Fibroblast of skin of scalp (primary cell): ENCODE measurements at places on chromosomes 6 and 20.

- no peak for DNase-seq
Measured at GRCh38 chr20:15256676-15257568, 919.5 kb upstream of the FLRT3 start.

- no peak for DNase-seq
Measured at GRCh38 chr6:149988550-149989346, 25.0 kb downstream of the ULBP1 start.

DNA sequence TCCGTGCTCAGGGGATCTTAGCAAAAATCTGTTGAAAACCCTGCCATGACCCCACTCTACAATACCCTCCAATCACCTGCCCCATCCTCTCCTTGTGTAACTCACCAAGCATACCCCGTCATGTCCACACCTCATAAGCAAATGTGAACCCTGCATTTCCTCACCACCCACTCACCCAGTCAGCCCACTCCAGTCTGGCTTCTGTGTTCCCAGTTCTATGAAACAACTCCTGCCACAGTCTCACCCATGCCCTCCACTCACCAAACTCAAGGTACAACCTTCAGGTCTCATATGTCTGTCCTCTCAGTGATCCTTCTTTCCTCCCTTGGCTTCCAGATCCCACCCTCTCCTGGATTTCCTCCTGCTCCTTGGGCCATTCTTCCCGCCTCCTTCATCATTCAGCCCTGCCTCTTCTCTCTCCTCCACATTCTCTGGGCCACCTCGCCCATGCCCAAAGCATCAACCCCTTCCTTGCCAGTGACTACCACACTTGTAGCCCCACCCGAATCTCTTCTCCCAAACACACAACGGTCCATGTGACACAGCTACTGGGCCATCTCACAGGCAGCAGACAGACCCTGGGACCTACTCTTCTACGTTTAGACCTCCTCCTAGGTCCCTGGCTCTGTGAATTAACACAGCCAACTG, 8.8 kb downstream of the DDRGK1 start:
- no peak for DNase-seq

- no peak for DNase-seq
Measured at GRCh38 chr6:170374571-170375444, 68.2 kb downstream of the FAM120B start.

GRCh38 chr6:107786179-107786578, 37.9 kb downstream of the SCML4 start:
- DNase-seq, result no peak

GRCh38 chr6:122713138-122713537, 66.4 kb upstream of the FABP7 start:
- no peak for DNase-seq

DNA sequence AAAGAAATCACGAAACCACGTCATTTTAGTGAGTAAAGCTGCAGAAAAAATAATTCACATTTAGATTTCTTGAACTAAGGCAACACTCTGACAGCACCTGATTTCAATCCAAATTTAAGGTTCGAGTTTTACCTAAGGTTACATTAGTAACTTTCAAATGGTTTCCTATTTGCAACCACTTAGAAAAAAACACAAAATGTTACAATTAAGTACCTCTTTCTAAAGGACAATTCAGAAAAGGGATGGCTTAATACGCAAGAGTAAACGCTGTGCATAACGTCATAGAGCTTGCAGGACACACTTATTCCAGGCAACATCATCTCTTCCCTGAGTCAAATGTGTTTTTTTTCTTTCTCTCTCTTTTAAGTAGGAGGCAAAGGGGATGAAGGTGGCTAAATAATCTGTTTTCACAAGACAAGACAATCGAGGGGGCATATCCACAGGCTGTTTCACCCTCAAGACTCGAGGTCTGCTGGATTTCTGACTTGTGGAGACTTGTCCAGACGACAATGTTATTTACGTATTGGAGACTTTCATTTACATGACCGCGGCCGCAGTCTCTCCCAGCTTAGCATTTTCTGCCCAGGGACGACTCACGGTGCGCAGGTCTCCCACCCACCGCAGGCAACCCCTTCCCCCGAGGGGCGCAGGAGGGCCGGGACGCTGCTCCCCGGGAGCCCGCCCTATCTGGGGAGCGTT, 86.0 kb downstream of the SESN1 start:
- DNase-seq, result peak; percentile 4

DNA sequence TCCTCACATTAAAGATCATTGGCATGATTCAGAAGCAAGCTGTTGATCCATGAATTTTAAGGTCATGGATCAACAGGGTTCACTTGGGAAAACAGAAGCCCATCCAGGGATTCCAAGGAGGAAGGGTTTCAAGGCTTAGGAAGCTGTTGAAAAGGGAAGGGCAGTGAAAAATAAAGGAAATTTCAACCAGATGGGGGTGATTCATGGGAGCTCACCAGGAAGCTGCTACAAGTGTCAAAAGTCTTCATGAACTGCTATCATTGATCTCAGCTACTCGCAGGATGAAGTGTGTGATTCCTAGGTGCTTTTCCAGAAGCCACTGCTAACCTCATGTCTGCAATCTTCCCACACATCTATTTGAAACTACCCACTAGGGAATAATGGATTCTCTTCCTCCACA, 26.2 kb downstream of the ADTRP start:
- no peak for DNase-seq

DNA sequence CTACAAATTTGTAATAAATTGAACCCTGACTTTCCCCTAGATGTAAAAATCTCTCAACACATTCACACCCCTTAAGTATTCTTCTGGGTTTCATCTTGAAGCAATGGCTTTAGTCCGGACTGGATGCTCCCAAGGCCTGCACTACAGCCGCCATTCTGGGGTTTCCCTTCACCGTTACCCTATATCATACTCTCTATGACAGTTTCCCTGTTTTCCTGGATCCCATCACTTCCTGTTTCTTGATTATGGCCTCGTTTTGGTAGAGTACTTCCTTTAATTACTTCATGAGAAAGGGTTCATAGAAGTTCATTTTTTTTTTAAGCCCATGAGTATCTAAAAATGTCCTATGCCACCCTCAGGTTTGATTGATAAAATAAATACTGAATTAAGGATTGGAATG, 11.7 kb downstream of the FIG4 start:
- DNase-seq, result no peak

GRCh38 chr6:21893793-21894192, 300.2 kb downstream of the SOX4 start:
- peak; percentile 13 for DNase-seq

DNA sequence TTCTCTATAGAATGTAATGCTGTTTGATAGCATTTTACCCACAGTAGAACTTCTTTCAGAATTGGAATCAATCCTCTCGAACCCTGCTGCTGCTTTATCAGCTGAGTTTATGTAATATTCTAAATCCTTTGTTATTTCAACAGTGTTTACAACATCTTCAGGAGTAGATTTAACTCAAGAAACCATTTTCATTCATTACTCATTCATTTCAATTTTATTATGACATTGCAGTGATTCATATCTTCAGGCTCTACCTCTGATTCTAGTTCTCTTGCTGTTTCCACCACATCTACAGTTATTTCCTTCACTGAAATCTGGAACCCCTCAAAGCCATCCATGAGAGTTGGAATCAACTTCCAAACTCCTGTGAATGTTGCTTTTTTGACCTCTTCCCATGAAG, 93.7 kb downstream of the ZFAND3 start:
- DNase-seq, result peak; percentile 19

DNA sequence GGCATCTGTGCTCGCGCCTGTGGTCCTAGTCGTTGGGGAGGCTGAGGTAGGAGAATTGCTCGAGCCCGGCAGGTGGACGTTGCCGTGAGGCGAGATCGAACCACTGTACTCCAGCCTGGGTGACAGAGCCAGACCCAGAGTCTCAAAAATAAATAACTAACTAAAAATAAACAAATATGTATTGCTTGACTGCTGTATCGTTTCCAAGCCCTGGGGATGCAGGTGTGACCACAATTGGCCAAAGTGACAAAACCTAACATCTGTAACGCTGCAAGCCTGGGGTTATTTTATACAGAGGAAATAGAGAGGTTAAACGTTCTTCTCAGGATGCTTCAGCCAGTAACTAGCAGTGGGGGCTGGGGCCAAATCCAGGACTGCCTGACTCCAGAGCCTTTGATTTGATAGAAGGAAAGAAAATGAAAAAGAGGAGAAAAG, 1.9 kb upstream of the SRSF3 start:
- no peak for DNase-seq

- DNase-seq, result peak; percentile 61
Measured at GRCh38 chr6:32785781-32786533, 22.6 kb upstream of the HLA-DQB2 start.

DNA sequence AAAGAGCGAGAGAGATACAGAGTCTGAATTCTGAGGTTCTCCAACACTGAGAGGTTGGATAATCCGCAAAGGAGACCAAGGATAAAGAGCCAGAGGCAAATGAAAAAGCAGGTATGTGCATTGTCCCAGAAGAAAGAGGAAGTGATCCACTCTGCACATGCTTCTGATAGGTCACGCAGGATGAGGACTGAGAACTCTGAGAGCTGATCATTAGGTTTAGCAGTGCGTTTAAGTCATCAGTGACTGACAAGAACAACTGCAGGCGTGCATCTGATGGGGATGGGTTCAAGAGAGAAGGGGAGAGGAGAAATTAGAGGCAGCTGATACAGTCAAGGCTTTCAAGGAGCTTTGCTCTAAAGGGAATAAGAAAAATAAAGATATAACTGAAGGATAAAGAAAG, 301.2 kb upstream of the SGK1 start:
- DNase-seq, result no peak

DNA sequence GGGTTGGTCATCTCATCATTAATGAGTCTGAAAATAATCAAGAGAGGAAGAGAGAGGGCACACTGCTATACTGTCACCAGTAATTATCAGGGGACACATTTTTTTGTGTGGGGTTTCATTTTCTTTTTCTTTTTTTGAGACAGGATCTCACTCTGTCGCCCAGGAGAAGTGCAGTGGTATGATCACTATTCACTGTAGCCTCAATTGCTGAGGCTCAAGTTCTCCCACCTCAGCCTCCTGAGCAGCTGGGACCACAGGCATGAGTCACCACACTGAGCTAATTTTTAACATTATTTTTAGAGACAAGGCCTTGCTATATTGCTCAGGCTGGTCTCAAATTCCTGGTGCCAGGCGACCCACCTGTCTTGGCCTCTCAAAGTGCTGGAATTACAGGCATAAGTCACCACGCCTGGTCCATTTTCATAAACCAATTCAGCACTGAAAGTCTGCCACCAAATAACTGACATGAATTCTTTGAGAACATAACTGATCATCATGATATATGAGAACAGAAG, 43.3 kb downstream of the EPHA7 start:
- DNase-seq, result no peak

DNA sequence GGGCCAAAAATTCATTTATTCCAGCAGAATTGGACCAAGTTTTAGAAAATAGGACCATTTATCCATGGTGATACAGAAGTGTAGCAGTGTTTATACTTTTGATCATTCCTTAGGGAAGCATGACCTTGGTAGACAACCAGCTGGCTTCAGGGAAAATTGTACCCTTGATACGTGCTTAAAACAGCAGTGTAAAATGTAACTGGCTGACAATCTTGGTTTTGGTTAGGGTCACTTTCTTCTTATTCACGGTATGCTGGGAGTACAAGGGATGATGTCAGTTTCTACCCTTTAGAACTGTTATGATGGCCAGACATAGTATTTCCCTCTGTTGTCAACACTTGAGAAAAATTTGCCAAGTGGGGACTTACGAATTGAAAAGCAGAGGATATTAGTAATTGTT, 157.1 kb downstream of the BCKDHB start:
- peak; percentile 6 for DNase-seq

DNA sequence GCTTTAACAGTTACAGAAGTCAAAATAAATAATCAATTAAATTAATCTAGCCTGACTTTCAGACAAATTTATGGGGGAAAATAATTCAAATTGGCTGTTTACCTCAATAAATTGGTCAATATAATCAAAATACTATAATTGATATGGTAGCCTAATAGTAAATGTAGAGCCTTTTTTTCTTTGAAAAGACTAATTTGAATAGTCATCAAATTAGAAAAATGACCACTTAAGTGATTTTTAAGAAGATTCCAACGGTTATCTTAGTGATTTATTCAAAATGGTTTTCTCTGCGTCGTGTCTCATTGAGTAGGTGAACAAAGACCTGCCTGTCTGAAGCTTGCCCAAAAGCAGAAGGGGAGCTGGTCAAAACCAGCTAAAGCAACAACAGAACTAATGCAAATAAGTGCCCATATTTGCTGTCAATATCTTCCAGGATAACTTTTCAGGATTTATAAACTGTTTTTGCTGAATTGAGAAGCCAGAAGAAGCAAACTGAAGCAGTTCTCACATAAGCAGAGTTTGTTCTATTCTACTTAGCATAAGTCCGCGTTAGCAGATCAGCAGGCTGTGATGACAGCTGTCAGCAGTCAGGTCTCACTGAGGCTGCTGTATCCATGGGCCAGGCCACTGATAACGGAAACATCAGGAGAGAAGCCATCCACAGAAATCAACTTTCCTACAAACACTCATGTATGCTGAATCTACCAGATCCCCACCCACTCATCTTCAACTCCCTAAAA, 7.0 kb downstream of the RCAN2 start:
- DNase-seq, result no peak

GRCh38 chr20:9141070-9141469, 72.2 kb downstream of the PLCB4 start:
- DNase-seq, result no peak

DNA sequence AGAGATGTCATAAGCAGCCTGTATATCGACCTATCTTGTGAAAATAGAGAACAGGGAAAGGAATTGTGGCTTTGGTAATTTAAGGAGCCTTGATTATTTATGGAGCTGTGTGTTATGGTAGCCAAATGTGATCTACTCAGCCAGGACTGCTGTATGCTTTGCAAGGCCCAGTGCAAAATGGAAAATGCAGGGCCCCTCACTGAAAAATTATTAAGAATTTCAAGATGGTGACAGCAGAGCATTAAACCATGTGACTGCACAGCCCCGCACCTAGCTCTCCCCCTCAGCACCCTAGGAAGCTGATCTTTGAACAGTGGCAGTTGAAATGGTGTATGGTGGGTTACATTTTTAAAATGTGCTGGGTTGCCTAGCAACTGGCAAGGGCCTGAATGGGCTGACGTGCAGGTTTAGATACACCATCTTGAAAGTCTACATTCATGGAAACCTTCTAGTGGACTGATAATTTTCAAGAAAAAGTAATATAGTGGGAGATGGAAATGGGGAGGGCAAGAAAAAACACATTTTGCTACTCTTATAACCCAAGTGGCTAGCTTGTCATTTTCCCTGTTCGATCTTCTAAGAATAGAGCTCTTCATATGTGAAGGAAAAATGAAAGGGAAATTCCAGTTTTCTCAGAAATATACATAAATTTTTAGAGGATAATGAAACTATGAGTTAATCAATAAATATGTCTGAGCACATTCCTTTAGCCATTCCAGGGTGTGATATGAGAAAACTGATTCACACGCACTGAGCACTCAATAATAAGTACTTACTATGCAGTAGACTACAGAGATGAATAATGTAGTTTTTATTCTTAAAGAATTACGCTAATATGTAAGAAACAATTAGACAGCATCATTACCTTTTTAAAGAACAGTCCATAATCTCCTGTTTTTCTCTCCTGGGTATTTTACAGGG, 208.0 kb downstream of the ARHGAP18 start:
- peak; percentile 56 for DNase-seq
